Stimulated activated CD4-positive, alpha-beta T cell treated with anti-CD3 and anti-CD28 coated beads, Interleukin-4, amount 100 ng/mL, for 48 hours (primary cell): ENCODE measurements at places on chromosomes 4 and X.

DNA sequence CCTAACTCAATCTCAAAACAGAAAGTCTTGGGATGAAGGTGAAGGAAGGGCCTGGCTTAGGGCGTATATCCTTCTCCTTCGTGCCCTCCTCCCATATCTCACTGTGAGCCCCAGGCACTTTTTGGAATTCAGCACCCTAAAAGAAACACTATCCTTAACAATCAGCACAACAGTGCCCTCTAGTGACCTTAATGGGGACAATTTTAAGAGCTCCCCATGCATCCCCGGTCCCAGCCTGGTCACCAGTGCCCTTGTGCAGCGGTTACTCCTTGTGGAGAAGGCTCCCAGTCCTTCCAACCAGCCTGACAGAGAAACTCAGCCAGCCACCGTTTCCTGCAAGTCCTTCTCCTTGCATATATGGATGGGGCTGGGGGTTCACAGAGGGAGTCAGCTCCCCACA, 4.2 kb downstream of the PAK3 start:
- DNase-seq: no peak

GRCh38 chr4:124469981-124470380, 242.6 kb downstream of the ANKRD50 start:
- DNase-seq: no peak

DNA sequence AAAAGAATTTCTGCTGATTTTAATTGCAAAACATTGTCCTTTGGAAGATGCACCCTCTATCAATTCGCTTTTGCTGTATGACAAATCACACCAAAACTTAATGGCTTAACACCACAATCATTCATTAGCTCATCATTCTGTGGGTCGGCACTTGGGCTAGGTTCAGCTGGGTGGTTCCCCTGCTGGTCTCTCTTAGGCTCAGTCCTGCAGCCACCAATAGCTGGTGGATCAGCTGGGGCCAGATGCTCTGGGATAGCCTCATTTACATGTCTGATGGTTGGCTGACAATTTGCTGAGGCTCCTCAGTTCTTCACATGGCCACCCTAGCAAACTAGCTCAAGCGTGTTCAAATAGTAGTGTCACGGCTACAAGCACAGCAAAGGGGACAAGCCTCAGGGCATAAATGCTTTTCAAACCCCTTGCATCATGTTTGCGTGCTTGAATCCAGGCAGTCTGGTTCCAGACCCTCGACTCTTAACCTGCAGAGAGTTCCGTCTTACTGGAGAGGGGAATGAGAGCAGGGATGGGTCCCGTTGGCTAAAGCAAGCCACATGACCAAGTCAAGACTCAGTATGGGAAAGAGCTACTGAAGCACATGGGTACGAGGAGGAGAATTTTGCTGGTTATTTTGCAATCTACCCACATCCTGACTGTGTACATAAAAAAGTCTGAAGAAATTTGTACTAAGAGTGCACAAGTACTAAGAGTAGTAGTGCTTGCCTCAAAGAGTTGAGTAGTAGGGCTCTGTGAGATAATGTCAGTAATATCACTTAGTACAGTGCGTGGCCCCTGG, 7.5 kb upstream of the ACSL1 start:
- DNase-seq: no peak

DNA sequence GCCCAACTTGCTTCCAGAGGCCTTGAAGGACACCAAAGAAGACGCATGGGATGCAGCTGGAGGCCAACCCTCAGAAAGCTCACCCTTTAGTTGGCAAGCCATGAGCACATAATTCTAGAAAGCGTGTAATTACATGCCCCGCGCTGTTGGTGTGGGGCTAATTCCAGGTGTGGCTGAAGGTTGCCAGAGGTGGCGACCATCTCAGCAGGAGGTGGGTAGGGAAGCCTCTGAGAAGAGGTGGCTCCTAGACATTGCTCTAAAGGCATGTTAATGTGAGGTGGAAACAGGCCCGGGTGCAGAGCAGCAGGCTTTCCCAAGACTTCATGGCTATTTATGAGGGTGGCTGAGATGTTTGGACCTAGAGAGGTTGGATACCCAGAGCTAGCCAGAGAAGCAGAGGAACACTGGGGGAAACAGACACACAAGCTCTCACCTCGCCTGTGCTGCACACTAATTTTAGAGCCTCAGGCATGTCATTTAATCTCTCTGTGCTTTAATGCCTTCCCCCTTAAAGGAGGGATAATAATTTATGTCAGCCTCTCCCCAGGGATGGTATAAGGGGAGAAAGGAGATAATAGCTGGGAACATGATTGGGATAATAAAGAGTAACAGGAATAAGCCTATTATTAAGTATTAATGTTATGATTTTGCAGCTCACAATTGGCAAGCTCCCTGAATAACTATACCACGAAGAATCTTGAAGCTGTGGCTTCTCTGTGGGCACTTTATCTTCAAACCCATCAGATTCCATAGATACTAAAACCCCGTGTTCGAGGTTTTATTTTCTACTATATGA, 60.0 kb upstream of the HELT start:
- no peak for DNase-seq

GRCh38 chr4:114272226-114272625, 292.8 kb upstream of the ARSJ start:
- DNase-seq: no peak
